Activated CD4-positive, CD25-positive, alpha-beta regulatory T cell treated with anti-CD3 and anti-CD28 coated beads, Interleukin-2, amount 50 U/mL, for 24 hours (primary cell): ENCODE measurements at places on chromosomes 4 and X.

DNA sequence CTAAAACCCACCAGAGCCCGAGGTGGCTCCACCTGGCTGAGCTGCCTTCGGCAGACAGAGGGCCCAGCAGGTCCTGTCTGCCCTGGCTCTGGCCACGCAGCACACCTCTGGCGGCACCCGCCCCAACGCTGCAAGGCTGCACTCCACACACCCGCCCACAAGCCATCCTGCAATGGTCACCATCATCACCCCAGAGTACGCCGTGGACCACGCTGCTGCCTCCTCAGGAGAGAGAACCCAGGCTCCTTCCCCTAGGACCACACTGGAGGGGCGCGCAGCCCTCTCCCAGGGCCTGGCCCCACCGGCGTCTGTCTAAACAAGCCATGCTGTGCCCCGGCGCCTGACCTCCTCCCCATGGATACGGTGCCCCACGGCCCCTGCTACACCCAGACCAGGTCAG is 39.6 kb upstream of the CPLX1 start:
- no peak for ATAC-seq

DNA sequence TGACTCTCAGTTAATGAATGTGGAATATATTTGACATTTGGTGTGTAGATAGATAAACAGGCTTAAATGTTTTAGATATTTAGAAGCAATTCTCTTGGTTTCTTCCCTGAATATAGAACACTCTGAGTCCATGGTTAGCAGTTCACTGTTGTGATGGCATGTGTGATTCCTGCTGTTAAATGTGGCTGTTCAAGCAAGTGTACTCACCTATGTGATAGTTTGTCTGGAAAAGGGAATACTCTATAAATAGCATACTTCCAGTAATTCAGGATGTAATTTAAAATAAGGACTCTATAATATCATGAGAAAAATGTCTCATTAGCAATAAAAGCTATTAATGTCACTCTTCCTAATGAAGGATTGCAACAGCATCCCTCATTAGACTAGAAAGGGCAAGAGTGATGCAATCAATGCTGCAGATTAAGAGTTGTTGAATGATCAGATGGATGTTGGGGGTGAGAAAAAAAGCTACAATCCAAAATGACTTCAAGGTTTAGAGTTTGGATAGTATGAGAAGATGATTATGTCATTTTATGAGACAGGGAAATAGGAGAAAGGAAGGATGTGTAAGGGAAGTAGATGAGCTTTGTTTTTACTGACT is 201.8 kb upstream of the WDFY3 start:
- ATAC-seq, result no peak

DNA sequence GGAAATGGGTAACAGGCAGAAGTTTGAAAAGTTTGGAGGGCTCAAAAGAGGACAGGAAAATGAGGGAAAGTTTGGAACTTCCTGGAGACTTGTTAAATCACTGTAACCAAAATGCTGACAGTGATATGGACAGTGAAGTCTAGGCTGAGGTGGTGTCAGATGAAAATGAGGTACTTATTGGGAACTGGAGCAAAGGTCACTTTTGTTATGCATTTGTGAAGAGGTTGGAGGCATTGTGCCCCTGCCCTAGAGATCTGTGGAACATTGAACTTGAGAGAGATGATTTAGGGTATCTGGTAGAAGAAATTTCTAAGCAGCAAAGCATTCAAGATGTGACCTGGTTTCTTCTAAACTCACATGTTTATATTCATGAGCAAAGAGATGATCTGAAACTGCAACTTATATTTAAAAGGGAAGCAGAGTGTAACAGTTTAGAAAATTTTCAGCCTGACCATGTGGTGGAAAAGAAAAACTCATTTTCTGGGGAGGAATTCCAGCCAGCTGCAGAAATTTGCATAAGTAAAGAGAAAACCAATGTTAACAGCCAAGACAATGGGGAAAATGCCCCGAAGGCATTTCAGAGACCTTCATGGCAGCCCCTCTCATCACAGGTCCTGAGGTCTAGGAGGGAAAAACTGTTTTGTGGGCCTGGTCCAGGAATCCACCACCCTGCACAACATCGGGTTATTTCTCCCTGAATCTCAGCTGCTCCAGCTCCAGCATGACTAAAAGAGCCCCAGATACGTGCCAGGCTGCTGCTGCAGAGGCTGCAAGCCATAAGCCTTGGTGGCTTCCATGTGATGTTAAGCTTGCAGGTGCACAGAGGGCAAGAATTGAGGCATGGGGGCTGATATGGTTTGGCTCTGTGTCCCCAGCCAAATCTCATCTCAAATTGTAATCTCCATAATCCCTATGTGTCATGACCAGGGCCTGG is 632.5 kb upstream of the GNPDA2 start:
- ATAC-seq, result no peak

DNA sequence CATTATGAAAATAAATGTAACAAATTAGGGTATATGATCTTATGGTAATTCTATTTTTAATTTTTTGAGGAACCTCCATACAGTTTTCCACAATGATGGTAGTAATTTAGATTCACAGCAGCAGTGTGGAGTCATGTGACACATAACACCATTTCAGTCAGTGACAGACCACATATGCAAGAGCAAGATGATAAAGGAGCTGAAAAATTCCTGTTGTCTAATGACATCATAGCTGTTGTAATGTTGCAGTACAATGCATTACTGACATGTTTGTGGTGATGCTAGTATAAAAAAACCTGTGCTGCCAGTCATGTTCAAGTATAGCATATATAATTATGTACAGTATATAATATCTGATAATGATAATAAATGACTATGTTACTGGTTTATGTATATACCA is 28.5 kb downstream of the EMCN start:
- ATAC-seq, result no peak

DNA sequence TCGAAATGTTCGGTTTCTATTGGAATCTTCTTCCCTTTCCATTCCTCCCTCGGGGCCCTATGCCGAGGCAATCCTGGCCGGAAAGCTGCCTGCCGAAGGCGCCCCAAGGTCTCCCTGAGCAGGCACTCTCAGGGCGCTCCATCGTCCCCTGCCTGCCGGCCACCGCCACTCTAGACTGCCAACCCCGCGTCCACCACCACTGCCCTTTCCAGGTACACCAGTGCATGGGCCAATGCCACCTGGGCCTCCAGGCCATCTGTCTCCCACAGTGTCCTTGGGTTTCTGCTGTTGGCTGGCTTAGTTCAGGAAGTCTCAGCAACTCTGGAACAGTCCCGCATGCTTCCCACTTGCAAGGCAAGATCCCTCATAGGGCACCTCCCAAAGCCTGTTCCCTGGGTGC is 14.6 kb downstream of the CTAG1A start:
- no peak for ATAC-seq
